ENCODE measurements at places on chromosomes 2 and 18.

- DNase-seq, result no peak
These were observed 2012.3 kb upstream of the PIK3C3 start for GRCh38 chr18:39942702-39943101.

- no peak for DNase-seq
These were observed 107.9 kb upstream of the LMAN1 start for GRCh38 chr18:59466980-59467379.

DNA sequence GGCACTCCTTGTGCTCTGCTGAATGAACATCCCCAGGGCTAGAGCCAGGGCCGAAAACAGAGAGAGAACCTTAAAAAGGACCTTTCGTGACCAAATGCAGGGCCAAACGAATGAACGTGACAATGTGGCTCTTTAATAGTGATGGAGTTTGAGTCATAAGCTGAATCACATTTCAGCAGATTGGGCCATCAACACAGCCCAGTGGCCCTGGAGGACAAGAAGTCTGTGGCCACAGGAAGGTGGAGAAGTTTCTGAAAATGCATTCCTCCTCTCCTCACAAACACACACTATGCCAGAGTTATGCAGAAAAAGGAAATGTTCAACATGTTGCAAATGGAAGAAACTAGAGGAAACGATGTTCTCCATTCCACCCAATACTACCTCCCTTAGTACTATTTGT lies 415.8 kb downstream of the HRH4 start:
- DNase-seq, result no peak

GRCh38 chr2:14285812-14286211 lies 346.7 kb upstream of the LRATD1 start:
- DNase-seq, result no peak

DNA sequence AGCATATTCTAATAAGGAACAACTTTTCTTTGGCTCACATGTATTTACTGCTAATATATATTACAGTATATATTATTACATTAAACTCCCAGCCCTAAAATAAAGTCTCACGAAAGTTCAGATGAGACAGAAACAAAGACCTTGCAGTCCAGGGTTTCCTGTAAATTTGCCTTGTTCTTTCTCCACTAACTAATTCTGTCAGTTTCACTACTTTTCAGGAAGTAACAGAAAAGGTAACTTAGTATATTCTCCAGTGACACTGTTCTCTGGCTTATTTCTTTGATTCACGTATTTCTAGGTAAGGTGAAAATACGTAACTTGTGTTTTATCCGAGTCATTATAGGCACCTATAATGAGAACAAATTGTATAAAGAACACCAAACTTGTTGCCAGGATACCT lies 35.2 kb downstream of the HDLBP start:
- no peak for DNase-seq

- DNase-seq, result no peak
These were observed 54.9 kb downstream of the ACTR2 start for GRCh38 chr2:65282477-65283053.

DNA sequence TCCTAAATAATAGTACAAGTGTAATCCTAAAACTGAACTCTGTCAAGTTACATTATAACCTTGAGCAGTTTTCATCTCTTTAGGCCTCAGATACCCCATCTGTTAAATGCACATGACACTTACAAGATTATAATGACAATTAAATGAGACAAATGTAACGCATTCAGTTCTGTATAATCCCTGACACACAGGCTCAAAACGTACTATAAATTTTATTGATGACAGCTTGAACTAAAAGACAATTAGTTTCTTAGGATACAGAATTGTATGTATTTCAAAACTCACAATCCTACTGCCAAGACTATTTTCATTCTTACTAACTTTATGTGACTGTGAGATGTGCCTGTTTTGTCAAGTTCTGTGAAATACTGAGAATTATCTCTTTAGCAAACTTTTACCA lies 56.2 kb downstream of the GFPT1 start:
- no peak for DNase-seq

DNA sequence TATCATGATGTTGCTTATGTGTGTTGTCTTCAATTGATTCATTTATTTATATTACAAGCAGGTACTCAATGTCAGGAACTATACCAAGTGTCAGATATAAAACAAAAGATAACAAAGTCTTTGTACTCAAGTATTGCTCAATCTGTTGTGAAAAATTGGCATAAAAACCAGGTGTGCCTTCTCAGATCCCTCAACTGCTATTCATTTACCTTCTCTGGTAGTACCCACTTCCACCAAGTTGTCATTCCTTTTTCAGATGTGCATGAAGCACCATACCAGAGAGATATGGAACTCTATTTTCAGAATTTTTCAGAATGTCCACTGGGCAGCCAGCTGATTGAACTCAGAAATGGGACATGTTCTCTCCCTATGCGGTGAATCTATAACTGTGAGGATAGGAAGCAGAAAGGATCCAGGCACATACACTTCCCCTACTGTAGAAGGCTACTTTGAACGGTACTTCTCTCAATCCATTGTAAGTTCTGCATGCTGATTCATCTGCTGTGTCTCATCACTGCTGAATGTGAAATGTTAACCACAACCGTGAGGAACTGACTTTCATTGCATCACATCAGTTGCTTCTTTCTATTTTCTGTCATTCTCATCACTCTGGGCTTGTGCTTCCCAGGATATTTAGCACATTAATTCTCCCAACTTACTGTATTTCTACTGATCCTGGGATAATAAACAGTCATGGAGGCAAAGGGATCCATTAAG lies 1621.3 kb downstream of the SUCLG1 start:
- DNase-seq, result no peak

DNA sequence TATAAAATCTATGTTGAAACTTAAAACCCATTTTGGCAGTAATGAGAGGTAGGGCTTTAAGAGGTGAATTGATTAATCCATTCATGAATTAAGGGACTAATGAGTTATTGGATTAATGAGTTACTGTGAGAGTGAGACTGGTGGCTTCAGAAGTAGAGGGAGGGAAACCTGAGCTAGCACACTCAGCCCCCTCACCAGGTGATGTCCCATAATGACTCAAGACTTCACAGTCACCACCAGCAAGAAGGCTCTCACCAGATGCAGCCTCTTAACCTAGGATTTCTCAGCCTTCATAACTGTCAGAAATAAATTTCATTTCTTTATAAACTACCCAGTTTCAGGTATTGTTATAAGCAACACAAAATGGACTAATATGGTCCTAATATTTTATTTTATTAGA lies 621.7 kb upstream of the ACVR2A start:
- peak; percentile 1 for DNase-seq

DNA sequence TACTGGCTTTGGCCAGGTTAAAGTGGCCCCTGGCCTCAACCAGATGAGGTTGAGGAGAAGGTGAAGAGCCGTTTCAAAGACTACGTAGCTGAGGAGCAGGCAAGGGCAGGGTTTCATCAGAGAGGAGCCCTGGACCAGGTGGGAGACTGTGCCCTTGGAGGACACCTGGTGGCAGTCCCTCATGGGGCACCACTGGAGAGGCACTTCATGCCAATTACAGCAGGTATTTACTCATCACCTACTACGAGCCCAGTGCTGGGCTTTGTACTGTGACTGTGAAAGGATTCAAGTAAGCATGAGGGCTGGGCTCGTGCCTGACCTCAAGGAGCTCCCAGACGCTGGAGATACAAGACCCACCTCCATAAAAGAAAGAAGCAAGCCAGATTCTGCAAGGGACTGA lies 37.6 kb downstream of the SMAD7 start:
- DNase-seq, result no peak

- no peak for DNase-seq
These were observed 32.3 kb upstream of the CTDP1 start for GRCh38 chr18:79647307-79647706.

GRCh38 chr2:127089478-127090235 lies 17.3 kb downstream of the BIN1 start:
- DNase-seq, result no peak

- DNase-seq, result no peak
These were observed 10.0 kb downstream of the ADNP2 start for GRCh38 chr18:80119111-80119510.

DNA sequence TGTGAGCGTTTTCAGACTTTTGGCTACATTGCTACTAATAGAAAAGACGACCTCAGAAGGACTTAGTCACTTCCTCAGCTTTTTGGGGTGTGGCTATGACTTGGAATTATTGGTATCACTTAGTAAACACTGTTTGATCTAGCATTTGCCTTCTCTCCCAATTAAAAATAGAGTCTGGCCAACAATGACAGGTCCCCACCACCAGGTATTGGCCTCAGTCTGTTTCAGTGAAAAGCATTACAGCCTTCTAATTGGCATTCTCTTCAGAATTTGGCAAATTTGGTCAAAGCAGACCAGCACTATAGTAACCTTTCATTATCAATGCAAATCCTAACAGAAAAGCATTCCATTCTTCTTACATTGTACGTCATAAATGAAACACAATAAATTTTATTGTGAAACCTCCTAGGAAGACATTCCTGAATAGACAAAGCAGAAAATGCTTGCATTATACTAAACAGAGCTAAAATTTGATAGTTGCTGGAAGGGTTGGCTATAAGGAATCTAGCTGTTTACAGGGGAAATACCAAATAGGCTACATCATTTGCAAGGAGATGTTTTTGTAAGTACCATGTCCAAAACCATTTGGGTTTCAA lies 613.9 kb downstream of the IRS1 start:
- no peak for DNase-seq

DNA sequence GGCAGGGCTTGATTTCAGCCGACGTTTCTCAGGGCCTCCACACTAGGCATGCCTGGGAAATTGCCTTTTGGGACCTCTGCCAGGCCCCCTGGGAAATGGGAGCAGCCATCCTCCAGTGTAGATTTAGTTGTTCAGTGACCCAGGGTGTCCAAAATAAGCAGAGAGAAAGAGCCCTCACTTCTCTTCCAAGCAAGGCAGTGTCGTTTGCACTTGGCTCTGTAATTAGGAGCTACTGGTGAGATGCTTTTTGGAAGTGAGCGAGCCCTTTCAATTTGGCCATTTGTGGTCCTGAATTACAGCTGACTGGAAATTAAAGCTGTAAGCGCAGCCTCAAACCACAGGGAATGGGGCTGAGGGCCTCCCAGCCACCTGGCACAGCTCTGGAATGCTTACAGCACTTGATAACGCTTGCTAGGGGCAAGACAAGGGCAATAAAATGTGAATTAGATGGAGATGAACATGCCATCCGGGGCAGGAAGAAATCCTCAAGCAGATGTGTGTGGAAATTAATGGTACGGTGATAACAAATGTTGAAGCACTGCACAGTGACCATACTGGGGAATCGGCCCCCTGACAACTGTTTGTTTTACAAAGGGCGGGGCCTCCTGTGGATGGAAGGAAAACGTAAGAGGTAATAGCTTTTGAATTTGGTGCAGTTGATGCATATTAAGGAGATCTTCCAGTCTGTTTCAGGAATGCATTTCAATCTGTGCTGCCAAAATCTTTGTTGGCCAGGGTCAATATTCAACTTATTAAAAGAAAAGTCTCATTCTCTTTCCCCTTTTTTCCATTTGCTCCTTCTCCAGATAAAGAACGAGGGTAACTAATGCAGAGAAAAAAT lies 173.1 kb downstream of the UXS1 start:
- DNase-seq, result no peak

DNA sequence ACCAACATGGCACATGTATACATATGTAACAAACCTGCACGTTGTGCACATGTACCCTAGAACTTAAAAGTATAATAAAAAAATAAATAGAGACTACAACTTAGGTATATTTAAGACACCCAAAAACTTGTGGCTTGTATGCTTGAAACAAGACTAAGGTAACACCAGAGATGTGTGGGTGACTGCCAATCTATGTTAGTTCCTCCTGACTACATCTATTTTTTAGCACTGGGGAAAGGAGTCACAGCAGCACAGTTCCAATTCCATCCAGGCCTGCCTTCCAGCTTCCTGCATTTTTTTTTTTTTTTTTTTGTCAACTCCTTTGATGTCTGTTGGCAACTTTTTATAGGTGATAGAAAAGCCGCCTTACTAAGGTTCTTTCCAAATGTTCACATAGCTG lies 18.2 kb downstream of the C2orf69 start:
- DNase-seq, result no peak

- no peak for DNase-seq
These were observed 43.6 kb downstream of the SANBR start for GRCh38 chr2:61109291-61109690.

DNA sequence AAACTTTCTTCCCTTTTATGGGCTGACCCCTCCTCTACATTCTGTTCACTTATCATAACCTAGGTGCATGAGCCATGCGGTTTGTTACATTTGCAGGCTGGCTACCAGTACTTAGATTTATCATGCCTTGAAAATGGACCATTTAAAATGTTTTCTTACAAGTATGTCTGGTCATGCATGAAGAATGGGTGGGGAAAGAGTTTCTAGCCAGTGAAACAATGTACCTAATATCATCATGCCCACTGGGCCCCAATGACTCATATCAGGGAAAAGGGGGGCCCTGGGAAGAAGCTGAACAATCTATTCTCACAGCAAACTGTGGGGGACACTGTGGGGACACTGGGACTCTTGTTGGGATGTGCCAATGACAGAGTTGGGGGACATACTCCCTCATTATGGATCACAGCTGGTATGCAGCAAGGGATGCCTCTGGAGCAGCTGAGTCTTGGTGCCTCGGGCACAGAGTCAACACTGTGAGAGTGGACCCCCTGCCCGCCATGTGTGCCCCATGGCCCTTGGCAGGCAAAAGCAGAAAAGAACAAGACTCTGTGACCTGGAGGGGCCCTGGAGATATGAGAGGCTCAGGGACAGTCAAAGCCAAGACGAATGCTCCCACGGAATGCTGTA lies 156.3 kb downstream of the ZNF516 start:
- DNase-seq, result no peak

DNA sequence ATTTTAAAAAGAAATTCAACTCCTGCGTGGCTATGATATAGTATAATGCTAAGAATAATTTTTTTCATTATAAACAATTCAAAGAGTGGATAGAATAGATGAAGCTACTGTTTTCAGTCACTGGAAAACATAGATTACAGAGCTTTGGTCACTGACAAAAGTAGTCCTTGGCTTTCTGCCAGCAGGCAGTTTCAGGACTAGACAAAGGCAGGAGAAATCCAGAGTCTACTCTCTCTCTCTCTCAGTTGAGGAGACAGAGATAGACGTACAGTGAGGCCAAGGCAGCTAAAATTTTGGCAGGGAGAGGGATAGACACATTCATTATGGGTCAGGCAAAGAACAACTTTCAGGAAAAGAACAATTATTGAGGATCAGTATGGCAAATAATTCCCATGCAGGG lies 491.4 kb upstream of the CRIM1 start:
- no peak for DNase-seq

GRCh38 chr2:11983401-11983800 lies 237.0 kb downstream of the LPIN1 start:
- DNase-seq, result no peak

DNA sequence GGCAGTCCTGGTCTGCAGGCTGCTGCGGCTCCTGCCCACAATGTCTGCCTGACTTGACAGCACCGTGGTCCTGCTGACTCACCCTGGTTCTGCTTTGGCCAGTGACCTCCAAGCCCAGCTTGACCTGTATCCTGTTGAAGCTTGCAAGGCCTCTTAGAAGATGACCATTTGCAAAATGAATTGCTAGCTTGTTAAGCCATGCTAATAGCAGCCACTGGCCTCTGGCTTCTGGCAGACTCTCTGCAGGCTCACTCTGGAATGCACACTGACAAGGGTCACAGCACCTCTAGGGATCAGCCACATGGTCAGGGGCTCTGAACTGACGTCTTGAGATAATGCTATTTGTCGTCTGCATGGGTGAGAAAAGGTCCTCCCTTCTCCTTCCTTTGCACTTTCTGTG lies 25.9 kb downstream of the CNGA3 start:
- no peak for DNase-seq

Data from NCI-H1930 (cell line).